Mesenteric fat pad (tissue), 1 donor: ENCODE measurements at places on chromosomes 1 and 21. TPM values are rescaled to one million over a fixed set of nuclear protein-coding genes. Genes with fewer than 3 reads are reported as not detected.

Gene CELA2B
- total RNA-seq, result not detected

Gene MTARC1
- total RNA-seq, result 539 TPM

Gene PLPPR5
- not detected for total RNA-seq

Gene ECM1
- 33.1 TPM for total RNA-seq

Gene CCDC27
- not detected for total RNA-seq

- DNase-seq, result no peak
These were observed 44.4 kb downstream of the GFI1 start for GRCh38 chr1:92442351-92442750.

DNA sequence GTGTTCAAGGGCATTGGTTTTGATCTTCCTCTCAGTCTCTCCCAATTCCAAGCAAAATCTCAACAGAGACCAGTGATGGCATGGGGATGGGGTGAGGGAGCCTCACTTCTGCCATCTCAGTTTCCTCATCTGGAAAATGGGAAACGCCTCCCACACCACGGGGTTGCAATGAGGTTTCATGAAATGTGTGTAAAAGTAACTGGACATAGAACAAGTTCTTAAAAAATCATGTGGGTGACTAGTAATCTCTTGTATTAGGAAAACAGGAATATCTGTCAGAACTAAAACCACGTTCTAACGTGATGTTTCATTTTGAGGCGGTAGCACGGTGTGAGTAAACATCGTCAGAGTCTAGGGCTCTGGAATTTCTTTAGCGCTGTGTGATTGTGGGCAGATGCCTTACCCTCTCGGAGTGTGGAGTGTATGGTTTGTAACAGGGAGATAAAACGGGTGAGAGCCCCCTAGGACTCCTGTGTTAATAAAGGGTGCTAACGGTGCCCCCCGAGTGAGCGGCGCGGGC is 55.5 kb upstream of the DNAJC6 start:
- no peak for DNase-seq

DNA sequence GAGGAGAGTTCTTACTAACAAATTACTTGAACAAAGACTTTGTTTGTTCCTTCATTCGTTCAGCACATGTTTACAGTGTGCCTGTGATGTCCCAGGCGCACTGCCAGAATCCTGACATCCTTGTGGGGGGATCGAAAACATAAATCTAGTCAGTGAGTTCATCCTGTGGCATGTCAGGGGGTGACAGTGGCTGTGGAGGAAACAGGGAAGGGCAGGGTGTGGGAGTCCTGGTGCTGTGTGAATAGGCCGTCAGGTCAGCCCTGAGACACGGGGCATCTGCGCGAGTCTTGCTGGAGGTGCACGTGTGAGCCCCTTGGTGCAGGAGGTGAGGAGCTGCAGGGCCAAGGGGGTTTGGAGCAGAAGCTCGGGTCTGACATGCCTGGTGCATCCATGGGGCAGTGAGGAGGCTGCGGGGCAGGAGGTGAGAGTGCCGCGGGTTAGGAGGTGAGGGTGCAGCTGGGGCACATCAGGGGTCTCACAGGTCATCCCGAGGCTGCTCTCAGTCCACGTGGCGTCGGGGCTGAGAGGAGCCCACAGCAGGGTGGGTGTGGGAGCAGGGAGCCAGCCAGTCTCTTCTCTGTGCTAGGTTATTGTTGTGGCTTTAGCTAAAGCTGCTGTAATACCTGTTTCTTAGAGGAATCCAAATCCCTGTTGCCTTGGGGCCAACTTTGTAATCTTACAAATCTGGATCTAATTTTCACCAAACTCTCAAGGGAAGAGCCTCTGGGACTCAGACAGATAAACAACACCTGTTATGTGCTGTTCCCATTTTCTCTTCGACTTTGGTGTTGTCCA is 93.4 kb downstream of the PCBP3 start:
- DNase-seq, result no peak

DNA sequence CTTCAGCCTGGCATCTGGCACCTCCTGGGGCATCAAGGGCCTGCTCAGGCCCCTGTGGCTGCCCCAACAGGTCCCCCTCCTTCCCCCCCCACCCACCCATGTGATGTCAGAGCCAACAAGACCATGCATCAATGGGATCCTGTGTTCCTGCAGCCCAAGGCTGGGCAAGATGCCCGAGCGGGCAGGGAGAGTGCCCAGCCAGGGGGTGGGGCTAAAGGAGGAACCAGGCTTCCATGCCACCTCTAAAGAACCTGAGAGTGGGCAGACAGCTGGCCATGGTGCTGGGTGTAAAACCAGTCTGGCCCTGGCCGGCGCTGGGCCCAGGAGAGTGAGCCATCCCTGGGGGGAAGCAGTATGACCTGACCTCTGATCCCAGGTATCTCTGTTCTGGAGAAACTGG is 7.6 kb downstream of the COL16A1 start:
- DNase-seq, result no peak

DNA sequence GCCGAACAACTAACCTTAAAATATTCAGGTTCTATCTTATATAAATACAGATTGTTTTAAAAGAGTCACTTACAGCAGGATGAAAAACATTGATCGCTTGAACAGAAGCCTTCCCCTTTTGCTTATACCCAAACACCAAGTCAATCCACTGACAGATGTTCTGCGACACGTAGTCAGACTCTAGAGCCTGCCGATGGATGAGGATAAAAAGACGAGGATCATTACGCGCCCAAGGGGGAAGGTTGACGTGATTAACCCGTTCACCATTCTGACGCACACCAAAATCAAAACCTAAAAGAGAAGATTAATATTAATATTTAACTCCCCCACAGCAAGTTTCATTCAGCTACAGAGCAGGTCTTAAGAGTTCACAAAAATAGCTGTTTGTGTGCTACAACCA is 59.4 kb upstream of the GNG4 start:
- no peak for DNase-seq

GRCh38 chr1:223350361-223350908 is 13.5 kb downstream of the SUSD4 start:
- DNase-seq, result no peak
